Adrenal gland (tissue), 19 donors: ENCODE measurements at places on chromosomes 13 and 19. TPM values are rescaled to one million over a fixed set of nuclear protein-coding genes. Genes with fewer than 3 reads are reported as not detected.

DNA sequence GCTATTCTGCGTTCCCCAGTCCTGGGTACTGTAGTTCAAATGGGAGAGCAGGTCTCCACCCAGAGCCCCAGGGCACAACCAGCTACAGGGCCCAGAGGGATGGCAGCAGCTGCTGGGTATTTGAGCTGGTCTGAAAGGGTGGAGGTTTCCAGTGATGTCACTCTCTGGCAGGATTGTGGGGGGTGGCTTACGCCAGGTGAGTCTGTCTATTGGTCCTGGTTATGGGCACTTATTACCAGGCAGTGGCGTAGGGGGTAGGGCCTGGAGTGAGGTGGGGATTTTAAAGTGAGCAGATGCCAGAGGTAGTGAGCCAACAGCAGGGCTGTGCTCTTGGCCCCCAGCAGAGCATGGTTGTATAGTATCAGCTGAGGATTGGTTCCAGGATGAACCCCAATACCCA lies 6.2 kb downstream of the RPS19 start:
- DNase-seq, result no peak

The MATK gene
- 3.5 TPM for polyA plus RNA-seq

The EEF2 gene
- 1,120 TPM for polyA plus RNA-seq

DNA sequence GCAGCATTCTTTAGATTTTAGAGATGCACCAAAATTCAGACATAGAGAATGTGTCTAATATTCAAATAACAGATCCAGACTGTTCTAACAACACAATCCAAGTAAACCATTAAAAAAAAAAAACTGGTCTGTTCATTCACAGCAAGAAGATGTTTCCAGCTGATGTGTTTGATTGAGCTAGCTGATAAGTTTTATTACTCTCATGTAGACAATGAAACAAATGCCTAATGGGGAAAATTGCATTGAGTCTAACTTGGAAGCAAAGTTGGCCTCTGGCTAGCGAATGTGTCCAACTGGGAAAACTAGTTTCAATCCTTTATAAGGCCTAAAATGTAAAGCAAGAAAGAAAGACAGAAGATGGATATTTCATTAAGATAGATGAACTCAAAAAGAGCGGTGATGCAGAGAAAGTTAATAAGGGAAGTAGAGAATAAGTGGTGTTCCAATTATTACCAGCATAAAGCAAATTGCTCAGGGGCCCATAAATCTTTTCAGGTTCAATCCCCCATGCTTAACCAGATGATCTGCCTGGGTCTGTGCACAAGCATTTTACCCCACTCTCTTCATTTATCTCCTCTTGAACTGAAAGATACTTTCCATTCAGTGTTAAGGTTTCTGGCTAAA lies 54.2 kb downstream of the PCDH9 start:
- no peak for DNase-seq

GRCh38 chr19:29927944-29928625 lies 14.0 kb upstream of the URI1 start:
- peak; percentile 28 for DNase-seq

GRCh38 chr19:18789883-18790565 lies 1.1 kb downstream of the COMP start:
- DNase-seq, result no peak
